ENCODE measurements at places on chromosomes 5 and 9. TPM values are rescaled to one million over a fixed set of nuclear protein-coding genes. Genes with fewer than 3 reads are reported as not detected.

CDKN2A gene
- total RNA-seq = 20.9 TPM

DOK3 gene
- 8.5 TPM for total RNA-seq

CDC14B gene
- total RNA-seq = 46.5 TPM

FGD3 gene
- total RNA-seq = 4.1 TPM

GADD45G gene
- 7.0 TPM for total RNA-seq

PCDHGB3 gene
- total RNA-seq = 2.0 TPM

CARTPT gene
- not detected for total RNA-seq
